ENCODE measurements at places on chromosomes 13 and 19.

GRCh38 chr13:87234981-87235380 lies 436.2 kb upstream of the SLITRK5 start:
- DNase-seq: no peak

- DNase-seq: no peak
Observed at GRCh38 chr13:57056601-57057180, 84.0 kb upstream of the PRR20A start.

- no peak for DNase-seq
Observed at GRCh38 chr13:44197791-44198770, 175.5 kb upstream of the SERP2 start.

- no peak for DNase-seq
Observed at GRCh38 chr13:90502153-90502552, 845.3 kb upstream of the MIR17HG start.

DNA sequence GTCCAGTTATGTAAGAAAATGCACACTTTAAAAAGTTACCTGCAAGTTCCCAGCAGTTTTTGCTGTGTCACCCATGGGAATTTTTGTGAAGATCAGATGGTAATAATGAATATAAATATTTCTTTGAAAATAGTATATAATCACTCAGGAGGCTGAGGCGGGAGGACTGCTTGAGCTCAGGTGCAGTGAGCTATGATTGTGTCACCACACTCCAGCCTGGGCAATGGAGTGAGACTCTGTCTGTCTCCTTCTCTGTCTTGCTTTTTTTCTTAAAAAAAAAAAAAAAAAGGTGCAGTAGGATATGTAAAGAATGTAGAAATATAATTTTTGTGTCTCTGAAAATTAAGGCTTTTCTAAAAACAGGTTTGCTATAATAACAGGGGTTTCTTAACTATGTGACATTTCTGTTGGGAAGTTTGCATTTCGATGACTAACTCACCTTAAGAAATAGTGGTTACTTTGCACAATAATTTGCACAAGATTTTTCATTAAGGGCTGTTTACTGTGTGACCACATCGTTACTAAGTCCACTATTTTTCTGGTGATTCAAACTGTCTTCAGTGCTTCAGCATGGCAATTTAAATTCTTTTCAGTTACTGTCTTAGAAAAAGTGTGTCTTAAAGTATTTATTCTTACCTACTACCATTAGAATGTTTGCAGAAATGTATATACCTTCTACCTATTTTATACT lies 37.3 kb downstream of the DNAJC3 start:
- no peak for DNase-seq

- DNase-seq: no peak
Observed at GRCh38 chr19:34649886-34650543, 26.9 kb downstream of the SCGB2B2 start.

DNA sequence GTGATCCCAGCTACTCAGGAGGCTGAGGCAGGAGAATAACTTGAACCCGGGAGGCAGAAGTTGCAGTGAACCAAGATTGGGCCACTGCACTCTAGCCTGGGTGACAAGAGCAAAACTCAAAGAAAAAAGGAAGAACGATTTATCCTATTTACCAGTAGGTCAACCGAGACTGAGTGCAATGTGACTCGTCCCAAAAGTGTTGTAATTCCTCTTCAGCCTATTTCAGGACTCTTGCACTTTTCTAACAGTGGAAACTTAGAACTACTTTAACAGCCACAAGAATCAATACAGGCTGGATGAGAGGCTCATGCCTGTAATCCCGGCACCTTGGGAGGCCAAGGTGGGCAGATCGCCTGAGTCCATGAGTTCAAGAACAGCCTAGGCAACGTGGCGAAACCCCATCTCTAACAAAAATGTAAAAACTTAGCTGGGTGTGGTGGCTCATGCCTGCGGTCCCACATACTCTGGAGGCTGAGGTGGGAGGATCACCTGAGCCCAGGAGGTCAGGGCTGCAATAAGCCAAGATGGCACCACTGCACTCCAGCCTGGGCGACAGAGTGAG lies 4.3 kb upstream of the NR1H2 start:
- no peak for DNase-seq

DNA sequence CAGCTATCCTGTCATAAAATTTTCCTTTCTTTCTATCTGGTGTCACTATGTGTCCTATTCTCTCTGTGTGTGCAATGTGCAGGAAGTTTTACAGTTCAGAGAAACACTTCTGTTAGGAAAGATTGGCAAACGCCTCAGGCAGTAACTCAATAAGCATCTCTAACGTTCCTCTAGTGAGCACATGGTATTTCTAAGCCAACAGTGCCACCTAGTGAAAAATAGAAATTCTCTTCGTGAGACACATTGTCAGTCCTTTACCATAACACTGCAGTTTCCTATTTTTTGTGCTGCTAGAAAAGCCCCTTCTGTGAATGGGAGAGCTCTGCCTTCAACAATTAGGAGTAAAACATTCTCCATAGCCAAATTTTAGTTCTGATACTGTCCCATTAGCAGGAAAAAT lies 50.7 kb downstream of the ZNF723 start:
- DNase-seq: no peak

GRCh38 chr13:19862481-19863313 lies 752 bp downstream of the ZMYM5 start:
- DNase-seq: no peak

GRCh38 chr19:55484593-55485438 lies at the start of gene NAT14:
NAT14 (plus strand) TSS chr19:55485188; CDS start chr19:55485709, 521 bp downstream.
- DNase-seq: peak; percentile 82

- DNase-seq: no peak
Observed at GRCh38 chr19:52992109-52993004, 21.4 kb upstream of the ERVV-1 start.

DNA sequence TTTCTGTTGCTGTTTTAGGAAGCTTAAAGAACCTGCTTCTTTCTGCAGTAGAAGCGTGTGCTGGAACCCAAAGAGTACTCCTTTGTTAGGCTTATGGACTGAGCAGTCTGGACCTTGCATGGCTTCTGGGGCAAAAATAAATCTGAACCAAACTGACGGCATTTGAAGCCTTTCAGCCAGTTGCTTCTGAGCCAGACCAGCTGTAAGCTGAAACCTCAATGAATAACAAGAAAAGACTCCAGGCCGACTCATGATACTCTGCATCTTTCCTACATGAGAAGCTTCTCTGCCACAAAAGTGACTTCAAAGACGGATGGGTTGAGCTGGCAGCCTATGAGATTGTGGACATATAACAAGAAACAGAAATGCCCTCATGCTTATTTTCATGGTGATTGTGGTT lies 103.1 kb downstream of the TNFRSF19 start:
- DNase-seq: no peak

- no peak for DNase-seq
Observed at GRCh38 chr13:21077076-21077787, 15.8 kb upstream of the LATS2 start.

GRCh38 chr19:42442833-42443232 lies at the start of gene CXCL17:
CXCL17 (minus strand) TSS chr19:42442946; CDS start chr19:42442832, 114 bp downstream.
- DNase-seq: no peak

DNA sequence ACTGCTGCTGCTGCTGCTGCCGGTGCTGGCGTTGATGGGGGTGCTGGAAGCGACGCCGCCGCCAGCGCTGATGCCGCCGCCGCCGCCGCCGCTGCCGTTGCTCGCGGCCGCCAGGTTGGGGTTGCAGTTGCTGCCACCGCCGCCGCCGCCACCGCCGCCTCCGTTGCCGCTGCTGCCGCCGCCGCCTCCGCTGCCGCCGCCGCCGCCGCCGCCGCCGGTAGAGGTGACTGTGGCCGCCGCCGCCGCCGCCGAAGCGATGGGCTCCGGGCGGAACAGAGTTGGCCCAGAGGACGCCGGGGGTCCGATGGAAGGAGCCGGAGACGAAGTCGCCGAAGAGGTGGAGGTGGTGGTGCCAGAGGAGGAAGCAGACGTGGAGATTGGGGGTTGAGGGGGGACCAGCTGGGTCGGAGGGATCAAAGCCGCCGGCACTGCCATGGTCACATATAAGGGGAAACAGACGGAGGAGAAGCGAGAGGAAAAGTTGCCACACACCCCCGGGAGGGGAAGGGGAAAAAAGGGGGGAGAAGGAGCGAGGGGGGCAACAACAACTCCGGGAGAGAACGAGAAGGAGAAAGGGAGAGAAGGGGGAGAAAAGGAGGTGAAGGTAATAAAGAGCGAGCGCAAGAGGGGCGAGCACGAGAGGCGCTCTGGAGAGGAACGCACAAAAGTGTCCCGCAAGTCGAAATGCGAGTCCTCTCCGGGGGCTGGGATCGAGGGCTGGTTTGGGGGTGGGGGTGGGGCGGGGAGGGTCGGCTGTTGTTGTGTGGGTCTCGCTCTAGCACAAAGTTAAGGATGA lies 471 bp downstream of the DACH1 start:
- DNase-seq: no peak

DNA sequence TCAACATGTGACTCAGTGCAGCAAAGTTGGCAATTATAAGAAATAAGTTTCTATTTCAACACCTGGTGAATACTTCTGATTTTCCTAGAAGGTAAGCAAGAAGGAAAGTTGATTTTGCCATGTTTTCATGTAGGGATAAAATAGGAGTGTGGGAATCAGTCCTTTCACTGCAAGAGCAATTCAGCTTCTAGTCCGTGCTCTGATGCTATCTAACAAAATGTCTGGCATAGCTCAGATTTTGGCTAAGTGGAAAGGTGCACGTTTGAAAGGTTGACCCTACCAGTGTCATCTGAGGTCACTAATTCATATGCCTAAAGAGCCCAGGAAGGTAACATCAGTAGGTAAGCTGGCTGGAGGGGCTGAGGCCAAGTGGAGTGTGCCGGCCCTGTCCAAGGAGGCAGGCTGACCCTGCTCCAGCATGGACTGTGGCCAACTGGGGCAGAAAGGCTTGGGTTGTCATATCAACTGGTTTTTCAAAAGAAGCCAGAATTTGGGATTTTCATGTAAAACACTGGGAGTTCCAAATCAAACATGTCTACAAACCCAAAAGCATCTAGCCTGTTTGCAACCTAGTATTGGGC lies 38.9 kb upstream of the MEDAG start:
- no peak for DNase-seq

GRCh38 chr13:26956522-26957142 lies 196.0 kb upstream of the GPR12 start:
- DNase-seq: no peak

- DNase-seq: no peak
Observed at GRCh38 chr19:50000841-50001557, 24.2 kb downstream of the VRK3 start.

DNA sequence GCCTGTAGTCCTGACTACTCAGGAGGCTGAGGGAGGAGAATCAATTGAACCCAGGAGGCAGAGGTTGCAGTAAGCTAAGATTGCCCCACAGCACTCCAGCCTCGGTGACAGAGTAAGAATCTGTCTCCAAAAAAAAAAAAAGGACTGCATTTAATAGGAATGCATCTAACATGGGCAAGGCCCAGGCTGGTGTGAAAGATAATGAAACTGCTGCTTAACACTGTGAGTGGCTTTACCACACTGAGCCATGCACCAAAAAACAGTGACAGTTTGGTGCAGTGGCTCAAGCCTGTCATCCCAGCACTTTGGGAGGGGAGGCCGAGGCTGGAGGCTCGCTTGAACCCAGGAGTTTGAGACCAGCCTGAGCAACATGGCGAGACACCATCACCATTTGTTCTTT lies 8.6 kb downstream of the GTF2F1 start:
- no peak for DNase-seq

- DNase-seq: no peak
Observed at GRCh38 chr19:6740589-6741343, 1.3 kb downstream of the TRIP10 start.

DNA sequence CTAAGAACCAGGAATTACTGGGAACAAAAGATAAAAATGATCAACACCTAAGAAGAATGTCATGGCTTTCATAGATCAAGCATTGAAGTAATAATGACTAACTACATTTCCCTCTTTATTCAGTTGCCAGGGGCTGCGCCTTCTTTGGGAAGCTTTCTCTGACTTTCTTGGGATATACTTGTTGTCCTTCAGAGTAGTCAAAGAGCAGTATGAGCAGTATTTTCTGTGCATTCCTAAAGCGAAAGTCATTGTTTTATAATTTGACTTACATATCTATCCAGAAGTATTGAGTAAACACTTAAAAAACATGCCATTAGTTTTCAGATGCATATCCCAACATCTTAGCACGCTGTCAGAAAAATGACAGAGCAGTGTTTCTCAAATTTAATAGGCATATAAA lies 2412.4 kb downstream of the PCDH9 start:
- no peak for DNase-seq

- DNase-seq: no peak
Observed at GRCh38 chr13:71493189-71493588, 373.8 kb downstream of the DACH1 start.

GRCh38 chr13:109576331-109576813 lies 210.0 kb downstream of the IRS2 start:
- no peak for DNase-seq

DNA sequence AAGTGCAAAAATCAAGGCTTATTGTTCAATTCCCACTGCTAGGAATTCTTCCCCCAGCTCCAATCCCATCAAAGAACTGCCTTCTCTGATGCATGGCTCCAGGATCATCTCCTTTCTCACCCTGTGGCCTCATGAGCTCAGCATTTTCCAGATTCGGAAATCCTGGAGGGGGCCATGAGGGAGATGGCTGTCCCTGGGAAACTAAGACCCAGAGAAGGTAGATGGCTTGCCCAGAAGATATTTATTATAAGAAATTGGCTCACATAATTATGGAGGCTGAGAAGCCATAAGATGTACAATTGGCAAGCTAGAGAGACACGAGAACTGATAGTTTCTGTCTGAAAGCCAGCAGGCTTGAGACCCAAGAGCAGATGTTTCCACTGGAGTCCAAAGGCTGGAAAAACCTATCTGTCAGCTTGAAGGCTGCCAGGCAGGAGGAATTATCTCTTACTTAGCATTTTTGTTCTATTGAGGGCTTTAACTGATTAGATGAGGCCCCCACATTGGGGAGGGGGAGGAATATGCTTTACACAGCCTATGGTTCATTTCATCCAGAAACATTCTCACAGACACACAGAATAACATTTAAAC lies 58.6 kb downstream of the GADD45B start:
- no peak for DNase-seq

GRCh38 chr13:53004573-53004972 lies 24.0 kb upstream of the OLFM4 start:
- DNase-seq: peak; percentile 37

GRCh38 chr13:41916173-41916954 lies 44.5 kb downstream of the VWA8 start:
- no peak for DNase-seq

DNA sequence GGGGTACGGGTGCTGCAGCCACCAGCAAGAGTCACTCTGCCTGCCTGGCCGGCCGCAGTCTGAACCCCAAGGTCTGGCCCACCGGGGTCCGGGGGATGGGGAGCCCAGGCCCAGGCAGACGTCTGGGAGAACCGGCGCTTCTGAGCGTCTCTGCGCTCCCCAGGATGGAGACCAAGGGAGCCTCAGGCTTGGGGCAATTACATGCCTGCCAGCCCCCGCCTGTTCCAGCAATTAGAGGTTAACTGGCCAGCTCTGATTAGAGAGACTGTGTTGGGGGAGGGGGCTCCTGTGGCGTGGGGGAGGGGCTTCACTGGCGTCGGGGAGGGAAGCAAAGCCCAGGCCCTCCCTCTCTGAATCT lies 11.9 kb downstream of the MEIS3 start:
- no peak for DNase-seq

DNA sequence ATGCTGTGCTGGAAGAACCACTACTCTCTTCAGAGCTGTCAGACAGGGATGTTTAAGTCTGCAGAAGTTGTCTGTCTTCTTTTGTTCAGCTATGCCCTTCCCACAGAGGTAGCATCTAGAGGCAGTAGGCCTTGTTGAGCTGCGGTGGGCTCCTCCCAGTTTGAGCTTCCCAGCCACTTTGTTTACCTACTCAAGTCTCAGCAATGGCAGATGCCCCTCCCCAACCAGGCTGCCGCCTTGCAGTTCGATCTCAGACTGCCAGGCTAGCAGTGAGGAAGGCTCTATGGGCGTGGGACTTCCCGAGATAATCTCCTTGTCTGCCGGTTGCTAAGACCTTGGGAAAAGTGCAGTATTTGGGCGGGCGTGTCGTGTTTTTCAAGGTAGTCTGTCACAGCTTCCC lies 42.1 kb upstream of the UQCRFS1 start:
- DNase-seq: no peak
